ENCODE measurements at places on chromosomes 16 and 17.
A peak's percentile ranks its signal among the peaks of the same experiment; 100 is the strongest.

DNA sequence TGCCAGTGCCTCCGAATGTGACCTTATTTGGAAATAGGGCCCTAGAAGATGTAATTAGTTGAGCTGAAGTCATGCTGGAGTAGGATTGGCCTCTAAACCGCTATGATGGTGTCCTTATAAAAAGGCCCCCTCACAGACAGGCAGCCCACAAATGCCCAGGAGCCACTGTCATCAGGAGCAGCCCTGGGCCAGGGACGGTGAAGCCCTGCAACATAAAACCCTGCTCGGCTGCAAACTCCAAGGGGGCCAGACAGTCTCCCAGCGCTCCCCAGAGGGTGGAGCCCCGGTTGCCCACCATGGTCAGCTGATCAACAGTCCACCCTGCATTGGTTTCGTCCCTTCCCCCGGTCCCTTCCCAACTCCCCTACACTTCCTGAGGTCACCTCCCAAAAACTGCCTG lies 351.7 kb downstream of the FOXL1 start:
- no peak for DNase-seq

DNA sequence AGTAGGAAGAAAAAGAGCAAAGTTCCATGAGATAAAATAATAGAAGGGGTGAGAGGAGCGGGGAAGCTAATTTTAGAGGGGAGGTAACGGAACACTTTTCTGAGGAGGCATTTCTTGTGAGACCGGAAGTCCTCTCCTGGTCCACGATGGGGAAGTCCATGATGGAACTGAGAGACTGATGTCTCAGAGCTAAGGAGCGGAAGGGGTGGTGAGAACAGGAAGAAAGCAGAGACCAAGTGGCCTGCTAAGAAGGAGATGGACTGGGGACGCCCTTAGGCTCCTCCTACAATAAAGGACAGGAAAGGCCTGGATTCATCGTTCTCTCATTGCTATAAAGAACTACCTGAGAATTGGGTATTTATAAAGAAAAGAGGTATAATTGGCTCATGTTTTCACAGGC lies 59.4 kb downstream of the ADAMTS18 start:
- DNase-seq, result no peak

DNA sequence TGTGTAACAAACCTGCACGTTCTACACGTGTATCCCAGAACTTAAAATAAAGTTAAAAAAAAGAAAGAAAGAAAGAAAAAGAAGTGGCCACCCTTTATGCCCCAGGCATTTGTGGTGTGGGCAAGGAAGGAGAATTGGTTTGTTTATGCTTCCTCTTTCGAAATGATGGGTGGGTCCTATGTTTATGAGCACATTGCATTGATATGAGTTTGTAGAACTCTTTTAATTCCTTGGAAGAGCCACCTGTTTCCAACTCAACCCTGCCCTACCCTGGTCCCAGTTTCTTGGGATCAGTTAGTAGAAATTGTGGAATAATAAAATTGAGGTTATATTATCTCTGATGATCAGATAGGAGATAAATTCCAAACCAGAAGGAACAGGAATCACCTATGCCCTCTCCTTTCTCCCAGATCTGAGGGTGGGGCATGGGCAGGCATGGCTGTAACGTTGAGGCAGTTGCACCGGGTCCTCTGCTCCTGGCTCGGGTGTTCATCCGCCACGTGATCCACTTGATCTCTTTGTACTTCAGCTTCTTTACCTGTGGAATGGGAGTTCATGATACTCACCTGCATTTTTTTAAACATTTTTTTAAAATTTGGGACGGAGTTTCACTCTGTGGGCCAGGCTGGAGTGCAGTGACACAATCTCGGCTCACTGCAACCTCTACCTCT lies 15.9 kb downstream of the CHAD start:
- DNase-seq, result peak; percentile 25

GRCh38 chr17:79023886-79024771 lies at the start of gene C1QTNF1:
TSS of gene C1QTNF1 (plus strand) at chr17:79024169. CDS start at chr17:79043969, 19,800 bp downstream.
- no peak for DNase-seq

GRCh38 chr16:66551348-66551759 lies 1.0 kb upstream of the CKLF start:
- DNase-seq, result no peak

GRCh38 chr16:81896902-81897301 lies 114.4 kb downstream of the SDR42E1 start:
- DNase-seq, result no peak

DNA sequence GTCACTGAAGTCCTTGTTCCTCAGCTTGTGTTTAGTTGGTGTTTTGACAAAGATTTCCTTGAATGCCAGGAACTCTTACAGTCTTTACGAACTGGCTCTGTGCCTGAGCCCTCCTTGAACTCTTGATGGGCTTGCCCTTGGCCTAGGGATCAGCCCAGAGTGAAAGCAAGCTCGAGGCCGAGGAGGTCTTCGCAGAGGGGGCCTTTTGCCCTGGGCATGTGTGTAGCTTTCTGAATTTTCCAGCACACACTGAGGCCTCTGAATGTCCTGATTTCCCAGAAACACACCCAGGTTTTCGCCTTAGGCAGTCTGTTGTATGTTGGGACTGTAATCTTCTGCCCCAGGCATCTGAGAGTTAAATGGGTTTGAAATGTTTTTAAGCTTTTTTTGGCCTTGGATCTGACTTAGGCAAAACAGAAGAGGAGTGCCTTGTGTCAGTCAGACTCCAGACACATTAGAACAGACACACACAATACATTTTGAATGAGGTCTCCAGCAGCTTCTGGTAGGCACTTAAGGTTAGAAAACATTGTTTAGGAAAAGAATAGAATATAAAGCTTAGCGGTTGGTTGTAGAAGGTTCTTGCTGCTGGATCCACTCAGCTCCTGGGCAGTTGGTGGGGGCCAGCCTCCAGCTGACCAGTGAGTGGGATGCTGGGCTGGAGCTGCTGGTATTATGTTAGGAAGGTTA lies 17.1 kb downstream of the FOXK2 start:
- DNase-seq, result no peak

GRCh38 chr17:80513892-80514291 lies 30.7 kb upstream of the RPTOR start:
- peak; percentile 54 for DNase-seq

- no peak for DNase-seq
Observed at GRCh38 chr16:30122604-30123160, 338 bp downstream of the MAPK3 start.

DNA sequence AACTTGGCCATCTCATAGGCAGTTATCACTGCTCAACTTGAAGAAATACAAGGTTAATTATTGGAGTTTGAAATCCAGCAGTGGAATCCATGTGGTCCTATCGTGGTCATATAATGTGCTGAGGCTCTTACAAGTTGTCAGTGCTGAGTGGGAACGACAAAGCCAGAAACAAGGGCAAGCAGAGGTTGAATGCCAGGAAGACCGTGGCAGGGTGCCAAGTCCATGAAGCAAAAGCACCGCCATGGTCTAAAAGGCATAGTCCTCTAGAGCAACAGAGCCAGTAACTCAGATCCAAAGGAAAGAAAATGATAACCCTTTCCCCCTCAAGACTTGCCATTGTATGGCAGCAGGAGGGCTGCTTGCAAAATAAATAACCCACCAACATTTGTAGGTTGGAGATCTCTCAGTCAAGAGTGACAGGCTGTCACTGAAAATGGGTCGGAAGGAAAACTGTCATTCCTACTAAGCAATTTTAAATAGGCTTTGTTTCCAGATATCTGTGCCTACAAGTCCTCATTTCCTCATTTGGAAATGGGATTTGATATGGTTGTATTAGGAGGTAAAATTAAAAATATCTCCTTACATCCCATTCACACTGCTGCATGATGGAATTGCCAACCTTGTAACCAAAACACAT lies 36.4 kb upstream of the HSBP1 start:
- DNase-seq, result no peak

DNA sequence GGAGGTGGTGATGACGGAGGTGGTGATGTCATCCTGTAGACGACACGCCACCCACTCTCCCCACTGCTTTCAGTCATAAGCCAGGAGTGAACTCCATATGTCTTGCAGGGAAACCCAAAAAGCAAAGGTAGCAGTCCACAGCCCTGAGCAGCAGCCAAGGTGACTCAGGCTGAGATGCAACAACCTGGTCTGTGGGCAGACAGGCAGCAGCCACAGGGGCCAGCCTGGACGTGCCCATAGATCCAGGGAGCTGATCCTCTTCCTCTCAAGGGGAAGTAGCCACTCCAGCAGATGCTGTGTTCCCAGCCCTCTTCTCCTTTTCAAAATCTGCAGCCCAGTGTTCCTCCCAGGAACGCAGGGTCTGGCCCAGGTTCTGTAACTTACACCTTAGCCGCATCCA lies 17.3 kb upstream of the CIITA start:
- no peak for DNase-seq

- DNase-seq, result no peak
Observed at GRCh38 chr16:63195336-63195735, 1159.1 kb upstream of the CDH8 start.

- DNase-seq, result peak; percentile 60
Observed at GRCh38 chr16:78122774-78123315, 23.4 kb downstream of the WWOX start.

- no peak for DNase-seq
Observed at GRCh38 chr16:81695321-81696165, 83.5 kb upstream of the PLCG2 start.

DNA sequence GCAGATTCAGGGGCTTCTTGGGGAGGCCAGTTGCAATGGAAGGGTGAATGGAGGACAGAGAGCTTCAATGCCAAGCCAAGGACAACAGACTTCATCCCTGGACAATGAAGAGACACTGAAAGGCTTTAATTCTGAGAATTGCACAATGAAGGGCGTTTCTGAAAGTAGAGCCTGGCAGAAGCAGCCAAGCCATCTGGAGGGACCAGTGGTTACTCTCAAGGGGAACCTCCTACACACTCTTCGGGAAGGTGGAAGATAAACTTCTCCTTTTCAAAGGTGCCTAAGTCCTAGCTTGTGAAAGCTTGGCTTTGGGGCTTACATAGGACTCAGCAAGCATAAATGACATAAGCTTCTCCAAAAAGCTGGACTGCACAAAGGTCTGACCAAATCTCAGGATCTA lies 6.2 kb upstream of the CES1 start:
- DNase-seq, result no peak

GRCh38 chr17:30134551-30134950 lies 17.9 kb downstream of the NSRP1 start:
- DNase-seq, result no peak

GRCh38 chr16:3983081-3983520 lies 102.6 kb upstream of the CREBBP start:
- peak; percentile 53 for DNase-seq

DNA sequence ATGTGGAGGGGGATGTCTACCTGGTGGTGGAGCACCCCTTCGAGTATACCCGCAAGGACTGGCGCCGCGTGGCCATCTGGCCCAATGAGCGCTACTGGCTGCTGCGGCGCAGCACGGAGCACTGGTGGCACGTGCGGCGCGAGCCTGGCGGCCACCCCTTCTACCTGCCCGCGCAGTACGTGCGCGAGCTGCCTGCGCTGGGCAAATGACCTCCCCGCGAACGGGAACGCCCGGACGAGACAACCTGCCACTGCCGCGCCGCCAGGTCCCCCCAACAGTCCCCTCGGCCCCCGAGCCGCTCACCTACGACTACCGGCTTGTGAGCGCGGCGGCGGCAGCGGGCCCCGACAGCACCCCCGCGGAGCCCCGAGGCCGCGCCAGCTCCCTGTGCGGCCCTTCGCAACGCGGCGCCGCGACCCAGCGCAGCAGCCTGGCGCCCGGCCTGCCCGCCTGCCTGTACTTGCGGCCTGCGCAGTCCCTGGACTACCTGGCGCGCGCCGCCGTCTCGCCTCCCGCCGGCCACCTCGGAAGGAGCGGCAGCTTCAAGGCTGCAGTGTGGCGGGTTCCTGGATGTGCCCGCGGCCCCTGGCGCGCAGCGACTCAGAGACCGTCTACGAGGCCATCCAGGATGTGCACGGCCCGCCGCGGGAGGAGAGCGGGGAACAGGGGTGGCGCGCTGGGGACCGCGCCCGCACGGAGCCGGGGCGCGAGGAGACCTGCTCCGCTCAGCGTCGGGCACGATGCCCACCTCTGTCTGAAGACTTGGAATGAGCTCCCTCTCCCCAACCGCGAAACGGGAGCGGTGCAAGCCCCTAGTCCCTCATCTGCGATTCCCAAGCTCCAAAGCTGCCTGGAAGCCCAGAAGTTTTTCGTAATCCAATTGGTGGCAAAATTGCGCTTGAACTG lies 48.7 kb upstream of the AMZ2 start:
- no peak for DNase-seq

DNA sequence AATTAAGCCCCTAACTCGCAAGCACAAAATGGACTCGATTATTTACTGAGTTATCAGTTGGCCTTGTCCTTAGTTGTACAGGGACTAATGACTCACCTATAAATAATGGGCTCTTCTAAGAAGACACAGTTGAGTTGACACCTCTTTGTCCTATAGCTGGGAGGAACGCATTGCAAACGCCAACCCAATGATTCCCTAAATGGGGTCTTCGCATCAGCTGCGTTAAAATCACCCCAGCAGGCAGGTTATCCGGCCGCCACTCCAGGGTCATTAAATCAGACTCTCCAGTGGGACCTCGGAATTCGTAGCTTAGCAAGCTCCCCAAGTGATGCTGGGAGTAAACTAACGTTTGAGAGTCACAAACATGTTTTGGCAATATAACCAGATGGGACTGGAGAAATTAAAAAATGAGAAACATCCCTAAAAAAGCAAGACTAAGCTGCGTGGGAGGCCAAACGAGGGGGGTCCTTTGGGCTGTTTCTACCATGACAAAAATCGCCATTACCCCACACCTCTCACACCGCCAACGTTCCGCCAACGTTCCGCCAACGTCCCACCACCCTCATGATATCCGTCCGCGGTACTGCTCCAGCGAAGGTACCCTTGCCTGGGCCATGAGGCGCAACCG lies 932 bp upstream of the NFE2L1 start:
- no peak for DNase-seq

DNA sequence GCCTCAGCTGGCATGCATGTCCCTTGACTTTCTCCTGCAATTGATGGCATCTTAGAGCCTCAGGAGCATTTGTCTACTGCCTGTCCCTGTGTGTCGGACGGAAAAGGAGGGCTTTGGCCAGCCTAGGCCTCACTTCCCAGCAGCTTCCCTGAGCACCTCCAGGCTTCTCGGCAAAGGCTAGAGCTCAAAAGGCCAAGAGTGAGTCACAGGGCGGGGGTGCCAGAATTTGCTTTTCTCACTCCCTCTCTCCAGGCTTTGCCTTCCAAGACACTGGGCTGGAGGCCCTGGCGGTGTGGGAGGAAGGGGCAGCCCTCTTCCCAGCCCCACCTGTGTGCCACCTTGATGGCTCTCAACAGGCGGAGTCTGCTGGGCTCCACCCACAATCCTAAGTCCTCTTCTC lies 107.3 kb upstream of the MAF start:
- DNase-seq, result no peak

- no peak for DNase-seq
Observed at GRCh38 chr17:32123782-32124181, 18.5 kb upstream of the RHOT1 start.

GRCh38 chr16:55033225-55034156 lies 102.8 kb downstream of the IRX5 start:
- no peak for DNase-seq

DNA sequence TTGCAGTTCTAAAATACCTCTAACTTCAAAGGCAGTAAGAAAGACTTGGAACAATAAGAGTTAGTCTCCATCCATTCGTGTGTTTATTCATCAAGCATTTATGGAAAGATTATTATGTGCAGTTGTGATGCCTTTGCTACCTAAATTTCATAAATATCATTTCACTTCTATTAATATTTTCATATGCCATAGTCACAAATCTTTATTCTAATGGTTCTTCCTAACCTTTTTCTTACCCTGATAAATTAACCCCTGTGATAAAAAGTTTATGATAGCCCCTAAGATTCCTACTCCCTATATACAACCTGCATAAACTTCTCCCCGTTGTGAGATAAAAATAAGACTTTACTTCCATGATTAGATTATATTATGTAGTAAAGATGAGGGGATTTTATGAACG lies 94.9 kb downstream of the BRIP1 start:
- DNase-seq, result no peak

GRCh38 chr16:66127459-66128370 lies 238.8 kb upstream of the CDH5 start:
- DNase-seq, result no peak

Measured in HFFc6 (cell line).